ENCODE measurements at places on chromosomes 11 and 22.

DNA sequence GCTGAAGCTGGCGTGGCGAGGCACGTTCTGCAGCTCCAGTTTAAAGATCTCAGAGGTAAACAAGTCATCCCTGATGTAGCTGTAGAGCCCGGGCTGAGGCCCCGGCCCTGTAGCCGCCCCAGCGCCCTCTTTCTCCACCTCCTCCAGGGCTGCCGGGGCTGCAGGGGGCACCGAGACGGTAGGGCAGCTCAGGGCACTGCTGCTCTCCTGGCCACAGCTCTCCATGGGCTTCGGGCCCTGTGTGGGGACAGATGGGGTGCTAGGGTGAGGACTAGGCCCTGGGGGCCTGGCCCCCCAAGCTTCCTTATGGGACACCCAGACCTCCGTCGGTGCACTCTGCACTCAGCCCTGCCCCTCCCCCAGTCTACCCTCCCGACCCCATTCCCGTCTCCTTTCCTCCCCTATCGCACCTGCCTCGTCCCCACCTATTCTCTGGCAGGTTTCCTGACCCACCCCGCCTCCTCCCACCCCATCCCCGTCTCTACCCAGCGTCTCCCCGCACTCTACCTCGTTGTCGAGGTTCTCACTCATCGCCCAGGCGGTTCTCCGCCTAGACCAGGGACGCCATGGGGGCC lies 559 bp downstream of the RANBP1 start:
- no peak for DNase-seq

GRCh38 chr11:72856551-72857345 lies 42.5 kb downstream of the ATG16L2 start:
- DNase-seq: no peak

DNA sequence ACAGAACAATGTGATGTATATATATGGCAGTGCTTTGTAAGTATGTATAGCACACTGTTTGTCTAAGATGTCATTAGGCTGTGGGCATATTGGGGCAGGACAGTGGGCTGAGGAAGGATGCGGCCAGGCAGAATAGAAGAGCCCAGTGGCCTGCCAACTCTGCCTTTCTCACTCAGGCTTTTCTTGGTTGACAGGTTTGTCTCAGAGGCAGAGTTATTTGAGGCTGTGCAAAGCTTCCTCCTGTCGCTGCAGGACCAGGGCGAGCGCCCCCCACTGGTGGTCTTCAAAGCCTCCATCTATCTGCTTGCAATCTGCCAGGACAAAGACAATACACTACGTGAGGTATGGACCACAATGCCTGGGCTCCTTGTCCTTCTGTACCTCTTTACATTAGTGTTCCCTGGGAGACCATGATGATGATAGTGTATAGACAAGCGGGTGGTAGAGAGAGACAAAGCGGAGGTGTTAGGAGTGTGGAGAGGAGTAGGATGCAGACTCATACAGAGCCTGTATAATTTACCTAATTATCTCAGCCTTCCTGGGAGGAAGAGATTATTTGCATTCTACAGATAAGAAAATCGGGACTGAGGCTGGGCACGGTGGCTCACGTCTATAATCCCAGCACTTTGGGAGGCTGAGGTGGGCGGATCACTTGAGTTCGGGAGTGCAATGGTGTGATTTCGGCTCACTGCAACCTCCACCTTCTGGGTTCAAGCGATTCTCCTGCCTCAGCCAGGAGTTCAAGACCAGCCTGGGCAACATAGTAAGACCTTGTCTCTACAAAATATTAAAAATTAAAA lies 37.3 kb upstream of the CCDC134 start:
- DNase-seq: peak; percentile 20

DNA sequence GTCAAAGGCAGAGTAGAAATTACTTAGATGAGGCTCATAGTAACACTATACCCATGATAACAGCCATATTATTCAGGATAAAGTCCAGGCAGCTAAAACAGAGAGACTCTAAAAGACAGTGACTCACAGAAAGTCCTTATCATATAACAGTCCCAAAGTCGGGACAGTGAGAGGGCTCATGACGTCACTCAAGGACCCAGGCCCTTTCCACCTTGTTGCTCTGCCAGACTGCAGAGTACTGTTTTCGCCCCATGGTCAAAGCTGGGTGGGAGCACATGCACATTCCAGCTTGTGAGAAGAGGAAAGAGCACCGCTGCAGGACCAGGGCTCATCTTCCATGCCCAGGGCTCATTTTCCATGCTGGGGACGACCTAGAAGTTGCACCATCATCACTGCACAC lies 29.4 kb upstream of the NUP50 start:
- DNase-seq: no peak

DNA sequence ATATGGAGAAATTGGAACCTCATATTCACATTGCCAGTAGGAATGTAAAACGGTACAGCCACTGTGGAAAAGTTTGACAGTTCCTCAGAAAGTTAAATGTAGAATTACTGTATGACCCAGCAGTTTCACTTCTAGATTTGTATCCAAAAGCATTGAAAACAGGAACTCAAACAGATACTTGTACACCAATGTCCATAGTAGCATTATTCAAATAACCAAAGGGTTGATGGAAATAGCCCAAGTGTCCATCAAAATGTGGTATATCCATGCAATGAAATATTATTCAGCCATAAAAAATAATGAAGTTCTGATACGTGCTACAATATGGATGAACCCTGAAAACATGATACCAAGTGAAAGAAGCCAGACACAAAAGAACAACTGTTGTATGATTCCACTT lies 17.8 kb downstream of the PRRG4 start:
- DNase-seq: no peak

- peak; percentile 75 for DNase-seq
Observed at GRCh38 chr22:46370584-46371291, 35.2 kb downstream of the TRMU start.

DNA sequence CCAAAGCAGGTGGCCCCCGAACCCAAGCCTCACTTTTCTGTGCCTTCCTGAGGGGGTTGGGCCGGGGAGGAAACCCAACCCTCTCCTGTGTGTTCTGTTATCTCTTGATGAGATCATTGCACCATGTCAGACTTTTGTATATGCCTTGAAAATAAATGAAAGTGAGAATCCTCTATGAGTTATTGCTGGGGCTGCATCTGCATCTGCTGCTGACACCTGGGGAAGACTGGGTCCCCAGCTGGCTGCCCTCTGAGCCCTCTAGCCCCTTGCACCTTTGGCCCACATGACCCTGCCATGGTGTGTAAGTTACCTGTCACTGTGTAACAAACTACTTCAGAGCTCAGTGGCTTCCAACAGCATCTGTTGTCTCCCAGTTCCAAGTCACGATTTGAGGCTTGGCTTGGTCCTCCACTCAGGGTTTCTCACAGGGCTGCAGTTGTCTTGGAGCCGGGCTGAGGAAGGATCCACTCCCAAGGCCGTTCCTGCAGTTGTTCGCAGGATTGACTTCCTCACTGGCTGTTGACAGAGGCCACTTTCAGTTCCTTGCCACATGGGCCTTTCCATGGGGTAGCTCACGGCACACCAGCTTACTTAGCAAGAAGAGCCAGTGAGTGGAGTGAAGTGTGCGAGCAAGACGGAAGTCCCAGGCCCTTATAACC lies 13.5 kb upstream of the UVRAG start:
- no peak for DNase-seq

GRCh38 chr11:131404010-131404409 lies 33.6 kb downstream of the NTM start:
- no peak for DNase-seq

DNA sequence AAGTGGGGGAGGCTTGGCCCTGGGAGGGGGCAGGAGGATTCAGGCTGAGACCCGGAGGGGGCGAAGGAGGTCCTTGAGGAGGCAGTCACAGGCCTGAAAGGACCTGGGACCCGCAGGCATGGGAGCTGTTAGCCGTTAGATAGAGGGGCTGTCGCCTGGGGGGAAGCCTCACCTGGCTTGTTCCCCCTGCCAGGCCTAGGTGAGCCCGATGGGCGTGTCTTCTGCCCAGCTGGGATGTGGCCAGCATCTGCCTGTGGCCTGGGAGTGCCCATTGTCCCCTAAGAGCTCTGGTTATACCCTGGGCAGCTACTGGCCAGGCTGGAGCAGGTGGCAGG lies 1.8 kb upstream of the DUSP8 start:
- DNase-seq: no peak

DNA sequence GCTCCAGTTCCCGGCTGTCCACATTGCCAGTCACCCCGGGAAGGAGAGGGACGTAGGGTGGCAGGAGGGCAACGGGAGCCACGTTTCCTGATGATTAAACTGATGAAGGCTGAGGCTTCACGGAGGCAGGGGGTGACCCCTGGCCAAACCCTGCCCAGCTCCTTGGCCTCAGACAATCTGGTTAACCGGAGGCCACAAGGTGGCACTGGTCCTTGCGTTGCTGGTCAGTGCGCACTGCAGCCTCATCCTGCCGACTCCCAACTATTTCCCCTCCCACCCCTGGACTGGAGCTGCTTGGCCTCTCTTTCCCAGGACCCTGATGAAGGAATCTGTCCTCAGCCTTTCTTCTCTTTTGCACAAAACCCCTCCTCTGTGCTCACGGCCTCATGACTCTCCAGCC lies 75.3 kb downstream of the PDE2A start:
- DNase-seq: no peak

DNA sequence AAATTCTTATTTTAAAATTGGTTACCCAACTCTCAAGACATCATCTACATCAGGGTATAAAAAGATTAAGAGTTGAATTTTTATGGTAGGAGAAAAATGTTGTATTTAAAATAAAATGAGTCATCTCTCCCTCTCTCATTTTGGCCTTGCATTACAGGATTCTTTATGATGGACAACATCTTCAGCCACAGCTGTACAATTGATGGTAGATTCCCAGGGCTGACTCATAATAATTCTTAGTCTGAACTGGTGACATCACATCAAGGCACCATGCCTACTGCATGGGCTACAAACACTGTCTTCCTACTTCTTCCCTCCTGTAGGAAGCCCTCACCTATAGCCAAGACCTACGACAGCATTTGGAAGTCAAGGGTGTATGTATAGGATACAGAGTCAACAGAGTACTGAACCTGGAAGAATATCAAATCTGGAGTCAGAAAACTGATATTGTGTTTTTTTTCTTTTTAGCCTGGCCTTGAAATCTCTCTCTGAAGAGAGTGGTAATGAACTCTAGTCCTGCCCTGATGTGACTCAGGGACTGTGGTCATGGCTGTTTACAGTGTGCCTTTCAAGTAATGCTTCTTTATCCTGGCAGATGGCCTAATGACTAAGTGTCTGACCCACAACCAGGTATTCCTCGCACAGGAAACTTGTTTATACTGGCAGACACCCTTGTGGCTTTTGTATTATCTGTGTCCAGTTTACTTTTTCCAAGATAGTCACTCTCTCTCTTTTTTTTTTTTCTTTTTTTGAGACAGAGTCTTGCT lies 32.5 kb downstream of the MRGPRX2 start:
- DNase-seq: no peak

DNA sequence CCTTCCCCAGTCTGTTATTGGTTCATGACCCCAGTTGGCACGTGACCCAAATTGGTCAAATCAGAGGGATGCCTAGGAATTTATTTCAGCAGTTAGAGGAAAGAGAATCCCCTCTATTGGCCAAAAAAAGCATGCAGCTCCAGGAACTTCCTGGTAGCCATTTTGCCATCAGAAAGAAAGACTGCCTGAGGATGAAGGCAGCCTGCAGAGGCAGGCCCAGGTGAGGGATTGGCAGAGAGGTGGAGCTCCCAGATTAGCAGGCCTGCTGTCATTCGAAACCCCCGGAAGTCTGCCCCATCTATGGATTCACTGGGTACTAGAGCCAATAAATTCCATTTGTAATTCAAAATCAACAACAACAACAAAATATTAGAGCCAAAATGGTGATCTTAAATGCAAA lies 207.6 kb downstream of the CWF19L2 start:
- DNase-seq: no peak

DNA sequence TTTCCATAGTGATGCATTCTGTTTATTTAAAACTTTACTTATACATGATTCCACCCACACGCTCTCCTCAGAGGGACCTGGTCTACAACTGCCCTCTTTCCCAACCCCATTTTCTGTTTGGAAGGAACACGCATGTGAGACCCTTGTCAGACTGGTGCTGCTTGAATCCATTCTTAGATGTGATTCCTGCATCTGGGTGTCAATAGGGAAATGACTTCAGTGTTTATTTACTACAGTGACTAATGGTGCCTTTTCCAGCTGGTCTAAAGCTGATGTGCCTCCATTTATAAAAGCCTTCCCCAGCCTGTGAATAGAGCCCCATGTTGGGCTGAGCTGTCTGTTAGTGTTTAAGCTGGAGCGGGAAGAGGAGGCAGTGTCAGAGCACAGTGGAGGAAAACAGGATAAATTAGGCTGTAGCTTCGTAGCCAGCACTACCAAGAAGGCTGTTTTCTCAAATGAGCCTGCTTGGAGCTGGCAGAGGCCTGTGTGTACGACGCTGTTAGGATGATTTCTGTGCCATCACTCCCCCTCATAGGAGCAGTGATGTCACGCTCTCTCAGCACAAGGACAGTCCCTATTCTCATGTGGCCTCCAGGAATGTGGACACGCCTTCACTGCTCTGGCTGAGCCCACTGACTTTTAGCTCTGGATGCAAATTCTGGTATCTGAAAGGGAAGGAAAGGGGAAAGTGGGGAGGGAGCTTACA lies 18.9 kb upstream of the C11orf96 start:
- no peak for DNase-seq

GRCh38 chr11:111245425-111245824 lies at the start of gene POU2AF2:
Gene POU2AF2 (plus strand): TSS chr11:111245725. CDS start chr11:111245854, 129 bp downstream.
- DNase-seq: no peak

DNA sequence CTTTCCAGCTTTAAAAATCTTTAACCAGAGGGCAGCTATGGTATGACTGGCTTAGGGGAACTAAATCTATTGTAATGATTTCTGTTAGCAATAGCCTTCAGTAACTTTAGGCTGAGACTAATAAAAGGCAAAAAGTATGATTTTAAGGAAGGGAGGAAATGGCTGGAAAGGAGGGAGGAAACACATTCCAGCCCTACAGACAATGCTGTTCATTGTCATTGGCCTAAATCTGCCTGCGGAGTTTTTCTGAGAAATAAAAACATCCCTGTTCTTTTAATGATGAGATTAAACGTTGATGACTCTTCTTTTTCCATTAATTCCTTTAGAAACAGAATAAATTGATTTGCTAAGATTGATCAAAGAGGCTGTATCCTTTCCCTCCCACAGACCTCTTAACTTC lies 99.6 kb upstream of the GRAMD1B start:
- DNase-seq: no peak

GRCh38 chr11:33664166-33664565 lies 36.5 kb downstream of the C11orf91 start:
- DNase-seq: no peak

GRCh38 chr22:44363980-44364750 lies 51.4 kb upstream of the SHISAL1 start:
- DNase-seq: no peak

- DNase-seq: no peak
Observed at GRCh38 chr11:111355956-111356659, 23.0 kb downstream of the POU2AF1 start.

- DNase-seq: no peak
Observed at GRCh38 chr11:68934666-68935065, 31.0 kb downstream of the IGHMBP2 start.

DNA sequence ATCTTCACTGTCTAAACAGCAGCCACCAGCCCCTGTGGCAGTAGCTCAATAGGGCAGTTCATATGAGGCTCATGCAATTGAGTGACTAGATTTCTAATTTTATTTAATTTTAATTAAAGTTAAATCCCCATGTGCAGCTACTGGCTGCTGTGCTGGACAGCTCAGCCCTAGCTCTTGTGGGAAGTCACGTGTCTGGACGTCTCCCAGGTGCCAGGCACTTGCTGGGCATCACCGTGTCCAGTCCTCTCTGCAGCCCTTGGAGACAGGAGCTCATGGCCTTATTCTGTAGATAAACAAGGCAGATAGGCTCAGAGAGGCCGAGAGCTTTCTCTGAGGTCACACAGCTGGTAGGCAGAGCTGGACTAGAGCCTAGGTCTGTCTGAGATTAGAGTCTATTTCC lies 95.0 kb downstream of the ARHGAP8 start:
- DNase-seq: no peak

Data from activated gamma-delta T cell treated with Interleukin-2 at 50 U/mL for 16 hours (primary cell).